ENCODE measurements at places on chromosomes 3 and 15.

GRCh38 chr3:187016639-187017345 lies 86.5 kb downstream of the ST6GAL1 start:
- DNase-seq, result no peak

DNA sequence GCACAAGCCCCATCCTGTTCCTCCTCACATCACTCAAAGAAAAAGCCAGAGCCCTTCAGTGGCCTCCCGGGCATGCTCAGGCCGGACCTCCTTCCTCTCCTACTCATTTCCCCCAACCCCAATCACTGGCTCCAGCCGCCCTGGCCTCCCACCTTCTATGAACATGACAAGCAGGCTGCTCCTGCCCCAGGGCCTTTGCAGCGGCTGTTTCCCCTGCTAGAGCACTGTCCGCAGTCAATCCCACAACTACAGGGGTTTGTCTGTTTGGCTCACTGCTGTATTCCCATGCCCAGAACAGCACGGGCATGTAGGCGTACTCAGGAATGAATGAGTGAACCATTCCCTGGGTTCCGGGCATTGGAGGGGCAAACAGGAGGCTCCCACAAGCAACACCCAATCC lies 139.8 kb upstream of the PRR20G start:
- no peak for DNase-seq

DNA sequence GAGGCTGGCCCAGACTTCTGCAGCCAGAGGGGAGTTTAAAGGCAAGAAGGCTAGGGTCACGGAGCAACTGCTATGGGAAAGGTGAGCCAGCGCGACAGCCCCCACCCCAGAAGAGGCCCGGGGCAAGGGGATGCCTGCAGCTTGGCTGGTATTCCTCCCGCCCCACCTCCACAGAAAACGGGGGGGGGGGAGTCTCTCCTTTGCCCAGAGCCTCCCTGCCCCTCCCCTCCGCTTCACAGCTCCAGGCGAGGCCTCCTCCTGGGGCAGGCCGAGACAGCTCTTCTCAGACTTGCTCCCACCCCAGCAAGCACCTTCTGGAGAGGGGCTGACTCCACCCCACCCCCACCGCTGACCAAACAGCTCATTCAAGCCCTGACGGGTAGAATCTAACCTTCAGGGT lies 13.4 kb downstream of the ANP32A start:
- DNase-seq, result no peak

DNA sequence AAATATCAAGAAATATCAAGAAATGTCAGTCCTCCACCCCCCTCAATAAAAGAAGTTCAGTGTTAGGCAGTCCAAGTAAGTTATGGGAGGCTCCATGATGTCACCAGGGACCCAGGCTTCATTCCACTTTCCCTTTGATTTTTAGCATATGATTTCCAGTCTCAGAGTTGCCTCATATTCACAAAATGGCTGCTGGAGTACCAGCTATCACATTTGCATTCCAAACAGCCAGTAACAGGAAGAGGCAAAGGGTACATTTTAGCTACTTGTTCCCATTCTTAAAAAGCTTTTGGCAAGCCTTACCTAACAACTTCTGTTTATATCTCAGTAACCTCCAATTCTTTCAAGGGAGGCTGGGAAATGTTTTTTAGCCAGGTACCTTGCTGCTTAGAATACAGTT lies 13.4 kb upstream of the KLF13 start:
- DNase-seq, result no peak

DNA sequence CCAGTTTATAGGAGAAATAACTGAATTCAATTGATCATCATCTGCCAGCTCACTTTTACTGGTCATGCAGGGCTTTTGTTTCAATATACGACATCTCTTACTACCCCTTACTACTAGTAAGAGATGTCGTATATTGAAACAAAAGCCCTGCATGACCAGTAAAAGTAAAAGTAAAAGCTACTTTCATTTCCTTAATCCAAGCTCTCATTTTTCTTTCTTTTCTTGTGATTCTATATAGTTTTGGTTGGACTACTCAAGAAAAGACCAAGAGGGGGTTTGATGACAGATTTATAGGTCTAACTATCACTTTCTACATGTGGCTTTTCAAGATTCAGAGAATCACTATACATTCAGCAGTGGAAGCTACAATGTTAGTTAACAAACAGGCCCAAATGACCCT lies 1237.3 kb downstream of the ROBO2 start:
- no peak for DNase-seq

DNA sequence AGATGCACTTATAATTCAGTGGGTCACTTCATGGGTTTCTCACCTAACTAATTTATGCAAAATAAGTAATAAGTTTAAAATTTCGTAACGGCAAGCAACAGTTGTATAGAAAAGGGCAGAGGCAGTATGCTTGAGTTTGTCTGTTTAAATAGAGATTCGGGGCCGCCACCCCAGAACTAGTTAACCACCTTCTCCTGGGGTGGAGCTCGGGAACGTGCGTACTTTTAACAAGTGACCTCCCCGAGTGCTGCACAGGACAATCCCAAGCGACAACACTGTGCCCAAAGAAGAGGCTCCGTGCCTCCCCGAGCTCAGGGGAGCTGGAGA lies 439 bp downstream of the SSR3 start:
- no peak for DNase-seq

- no peak for DNase-seq
Observed at GRCh38 chr15:23645371-23646164, 2.1 kb downstream of the MAGEL2 start.

- no peak for DNase-seq
Observed at GRCh38 chr15:46213551-46213950, 578.7 kb downstream of the SQOR start.

DNA sequence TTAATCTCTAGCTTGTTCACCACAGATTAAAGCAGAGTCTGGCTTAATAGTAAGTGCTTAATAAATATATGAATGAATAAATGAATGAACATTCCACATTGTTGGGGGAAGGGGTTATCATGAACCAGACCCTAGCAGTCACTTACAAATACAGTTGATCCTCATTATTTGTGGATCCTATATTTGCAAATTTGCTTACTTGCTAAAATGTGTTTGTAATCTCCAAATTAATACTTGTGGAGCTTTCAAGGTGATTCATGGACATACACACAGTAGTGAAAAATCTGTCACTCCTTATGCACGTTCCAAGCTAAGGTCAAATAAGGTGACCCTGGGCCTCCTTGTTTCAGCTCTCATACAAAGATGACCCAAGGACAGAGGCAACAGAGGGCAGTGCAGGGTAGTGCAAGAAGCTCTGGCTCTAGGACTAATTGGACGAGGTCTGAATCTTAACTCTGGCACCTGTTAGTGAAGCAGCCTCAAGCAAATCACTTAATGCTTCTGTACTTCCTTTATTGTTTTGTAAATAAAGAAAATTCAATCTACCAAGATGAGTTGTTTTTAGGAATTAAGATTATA lies 112.8 kb upstream of the C2CD4B start:
- DNase-seq, result no peak

DNA sequence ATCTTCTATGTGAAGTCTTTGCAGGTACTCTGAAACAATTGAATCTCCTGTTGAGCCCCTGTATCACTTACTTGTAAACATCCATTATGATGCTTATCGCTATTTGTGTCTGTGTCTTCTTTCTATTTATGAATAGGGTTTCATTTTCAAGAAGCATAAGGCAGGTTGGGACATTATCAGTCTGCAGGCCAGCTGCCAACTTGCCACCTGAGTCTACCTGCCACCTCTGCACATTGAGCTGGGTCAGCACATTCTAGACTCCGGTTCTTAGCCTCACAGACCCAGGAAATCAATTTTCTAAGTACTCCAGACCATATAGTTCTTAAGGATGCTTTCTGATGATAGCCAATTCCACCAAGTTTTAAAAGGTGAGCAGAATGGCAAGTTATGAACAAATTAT lies 105.7 kb upstream of the MCTP2 start:
- no peak for DNase-seq

- no peak for DNase-seq
Observed at GRCh38 chr3:110521019-110521418, 550.6 kb upstream of the NECTIN3 start.

GRCh38 chr3:18446149-18446825 lies 21.1 kb upstream of the SATB1 start:
- no peak for DNase-seq

GRCh38 chr15:95326431-95327182 lies 1003.9 kb upstream of the NR2F2 start:
- DNase-seq, result peak; percentile 33

- DNase-seq, result no peak
Observed at GRCh38 chr3:22383285-22383684, 632.3 kb upstream of the ZNF385D start.

- no peak for DNase-seq
Observed at GRCh38 chr3:194377708-194378107, 8.2 kb upstream of the LRRC15 start.

- peak; percentile 81 for DNase-seq
Observed at GRCh38 chr15:48963524-48964113, at the start of gene SHC4. TSS of gene SHC4 (minus strand) at chr15:48963919. CDS start at chr15:48963015, 904 bp downstream.

- no peak for DNase-seq
Observed at GRCh38 chr15:52324109-52324508, 28.5 kb upstream of the MYO5C start.

DNA sequence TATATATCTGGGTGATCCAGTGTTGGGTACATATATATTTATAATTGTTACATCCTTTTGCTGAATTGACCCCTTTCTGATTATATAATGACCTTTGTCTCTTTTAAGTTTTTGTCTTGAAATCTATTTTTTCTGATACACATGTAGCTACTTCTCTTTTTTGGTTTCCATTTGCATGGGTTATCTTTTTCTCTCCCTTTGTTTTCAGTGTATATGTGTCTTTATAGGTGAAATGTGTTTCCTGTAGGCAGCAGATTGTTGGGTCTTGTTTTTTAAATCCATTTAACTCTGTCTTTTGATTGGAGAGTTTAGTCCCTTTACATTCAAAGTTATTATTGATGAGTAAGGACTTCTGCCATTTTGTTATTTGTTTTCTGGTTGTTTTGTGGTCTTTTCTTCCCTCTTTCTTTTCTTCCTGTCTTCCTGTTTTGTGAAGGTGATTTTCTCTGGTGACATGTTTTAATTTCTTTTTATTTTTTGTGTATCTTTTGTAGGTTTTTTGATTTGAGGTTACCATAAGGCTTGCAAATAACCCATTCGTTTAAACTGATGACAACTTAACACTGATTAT lies 56.8 kb downstream of the STARD9 start:
- DNase-seq, result no peak

GRCh38 chr15:80179935-80180334 lies 27.1 kb downstream of the FAH start:
- DNase-seq, result no peak

DNA sequence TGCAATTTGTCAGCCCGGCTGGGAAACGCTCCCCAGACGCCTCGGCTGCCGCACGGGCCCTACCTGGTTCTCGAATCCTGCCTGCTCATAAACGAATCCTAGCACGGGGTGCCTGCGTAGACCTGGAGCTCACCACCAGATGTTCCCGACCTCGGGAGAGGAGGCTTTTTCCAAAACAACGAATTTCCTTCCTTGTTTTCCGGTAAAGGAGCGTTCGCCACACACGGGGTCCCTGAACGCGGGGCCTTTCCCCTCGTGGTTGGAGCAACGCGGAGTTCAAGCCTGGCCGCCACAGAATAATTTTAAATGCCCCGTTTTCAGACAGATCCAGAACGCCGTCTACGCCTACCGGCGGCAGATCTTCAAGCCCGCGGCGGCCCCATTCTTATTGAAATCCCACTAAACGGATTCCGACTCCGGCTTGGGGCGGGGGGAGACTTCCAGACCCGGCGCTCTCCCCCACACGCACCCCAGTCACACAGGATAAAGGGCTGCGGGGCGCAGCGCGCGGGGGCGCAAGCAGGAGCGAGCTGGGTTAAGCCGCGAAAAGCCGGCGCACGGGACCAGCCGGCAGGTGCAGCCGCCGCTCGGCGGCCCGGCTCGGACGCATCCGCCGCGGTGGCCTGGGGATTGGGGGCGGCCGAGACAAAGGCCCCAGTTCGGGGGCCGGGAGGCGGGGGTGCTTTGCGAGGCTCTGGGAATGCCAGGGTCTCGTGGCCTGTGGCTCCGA lies 895 bp downstream of the GATA2 start:
- DNase-seq, result no peak

DNA sequence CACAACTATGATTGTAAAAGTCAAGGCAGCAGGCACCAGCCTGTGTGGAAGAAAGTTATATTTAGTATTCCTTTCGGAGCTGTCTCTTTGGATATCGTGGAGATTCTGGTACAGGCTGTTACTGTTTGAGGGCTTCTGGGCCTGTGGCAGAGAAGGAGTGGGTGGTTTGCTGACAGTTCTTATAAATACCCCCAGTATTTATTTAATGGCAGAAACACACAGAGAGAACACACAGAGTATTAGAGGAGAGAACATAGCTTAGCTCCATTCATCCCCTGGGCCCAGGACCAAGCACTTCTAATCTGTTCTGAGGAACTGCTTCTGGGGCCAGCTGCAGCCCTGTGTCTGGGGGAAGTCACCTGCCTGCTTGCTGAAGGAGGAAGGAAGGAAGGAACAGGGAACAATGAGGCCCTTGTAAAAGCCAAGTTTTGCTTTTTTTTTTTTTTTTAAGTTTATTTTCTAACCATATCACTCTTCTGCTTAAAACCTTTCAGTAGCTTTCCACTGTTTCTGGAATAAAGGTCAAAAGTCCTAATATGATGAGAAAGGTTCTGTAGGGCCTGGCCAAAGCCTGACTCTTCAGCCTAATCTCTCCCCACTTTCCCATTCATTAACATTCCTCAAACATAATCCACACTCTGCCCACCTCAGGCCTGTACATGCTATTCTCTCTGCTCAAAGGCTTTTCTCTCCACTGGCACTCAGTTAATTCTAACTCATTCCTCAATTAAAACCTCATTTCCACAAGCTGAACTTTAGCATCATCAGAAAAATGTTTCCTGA lies 11.8 kb upstream of the PP2D1 start:
- no peak for DNase-seq

DNA sequence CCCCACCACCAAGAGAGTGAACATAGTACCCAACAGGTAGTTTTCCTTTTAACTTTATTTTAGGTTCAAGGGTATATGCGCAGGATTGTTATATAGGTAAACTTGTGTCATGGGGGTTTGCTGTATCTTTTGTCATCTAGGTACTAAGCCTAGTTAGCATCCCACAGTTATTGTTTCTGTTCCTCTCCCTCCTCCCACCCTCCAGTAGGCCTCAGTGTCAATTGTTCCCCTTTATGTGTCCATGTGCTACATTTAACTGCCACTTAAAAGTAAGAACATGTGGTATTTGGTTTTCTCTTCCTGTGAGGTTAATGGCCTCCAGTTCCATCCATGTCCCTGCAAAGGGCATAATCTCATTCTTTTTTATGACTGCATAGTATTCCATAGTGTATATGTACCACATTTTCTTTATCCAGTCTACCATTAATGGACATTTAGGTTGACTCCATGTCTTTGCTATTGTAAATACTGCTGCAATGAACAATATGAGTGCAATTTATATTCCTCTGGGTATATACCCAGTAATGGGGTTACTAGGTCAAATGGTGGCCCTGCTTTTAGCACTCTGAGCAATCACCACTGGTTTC lies 66.2 kb downstream of the ST3GAL6 start:
- no peak for DNase-seq

DNA sequence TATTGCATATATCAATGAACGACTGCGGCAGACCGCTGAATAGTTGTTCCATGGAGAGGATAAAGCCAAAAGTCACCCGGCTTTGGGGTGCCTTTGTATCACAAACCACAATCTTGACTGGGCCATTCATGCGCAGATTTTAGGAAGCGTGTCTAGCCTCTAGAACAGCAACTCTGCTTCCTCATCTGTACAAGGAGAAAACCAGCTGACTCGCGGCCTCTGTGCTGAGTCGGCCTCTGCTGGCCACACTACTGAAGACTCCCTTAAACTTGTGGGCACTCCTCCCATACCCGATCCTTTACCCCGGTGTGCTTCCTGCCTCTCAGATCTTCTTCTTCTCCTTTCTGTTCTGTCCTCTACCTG lies 872 bp downstream of the DLEC1 start:
- DNase-seq, result no peak

- DNase-seq, result no peak
Observed at GRCh38 chr3:160245261-160245800, 20.1 kb downstream of the C3orf80 start.
